Hematopoietic multipotent progenitor cell treated with erythropoietin and hydrocortisone succinate and interleukin-3 and kit ligand, for 4 days (in vitro differentiated cells): ENCODE measurements at places on chromosomes 7 and 10.

DNA sequence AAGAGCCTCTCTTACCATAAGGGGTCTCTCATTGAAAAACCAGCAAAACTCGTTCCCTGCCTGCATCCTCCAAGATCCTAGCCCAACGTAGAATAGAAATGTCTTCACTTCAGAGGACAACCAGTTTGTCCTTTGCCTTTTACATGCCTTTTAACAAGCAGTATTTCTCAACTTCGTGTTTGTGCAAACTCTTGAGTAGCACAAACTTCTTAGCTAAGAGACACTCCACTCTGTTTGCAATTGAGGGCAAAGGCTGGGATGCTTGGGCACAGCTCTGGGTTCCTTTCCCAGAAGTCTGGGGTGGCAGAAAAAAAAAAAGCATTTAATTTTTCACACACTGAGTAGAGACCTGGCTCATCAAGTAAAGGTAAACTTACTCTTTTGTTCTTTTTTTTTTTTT, 19.5 kb upstream of the KCTD7 start:
- no peak for DNase-seq

DNA sequence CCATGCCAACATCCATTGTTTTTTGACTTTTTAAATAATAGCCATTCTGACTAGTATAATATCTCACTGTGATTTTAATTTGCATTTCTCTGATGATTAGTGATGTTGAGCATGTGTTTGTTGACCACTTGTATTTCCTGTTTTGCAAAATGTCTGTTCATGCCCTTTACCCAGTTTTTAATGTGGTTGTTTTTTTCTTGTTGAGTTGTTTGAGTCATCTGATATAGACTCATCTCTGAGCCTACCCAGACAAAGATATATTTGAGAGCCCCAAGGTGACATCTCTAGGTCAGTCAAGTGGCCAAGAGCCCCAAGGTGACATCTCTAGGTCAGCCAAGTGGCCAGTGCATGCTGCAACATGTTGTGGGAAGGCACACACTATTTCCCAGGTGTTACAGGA, 224.7 kb downstream of the HECW1 start:
- DNase-seq: no peak

- peak; percentile 10 for DNase-seq
These were observed 84.5 kb upstream of the CSTF2T start for GRCh38 chr10:51783941-51784340.

- no peak for DNase-seq
These were observed 88.1 kb upstream of the PDCD4 start for GRCh38 chr10:110783509-110784107.

DNA sequence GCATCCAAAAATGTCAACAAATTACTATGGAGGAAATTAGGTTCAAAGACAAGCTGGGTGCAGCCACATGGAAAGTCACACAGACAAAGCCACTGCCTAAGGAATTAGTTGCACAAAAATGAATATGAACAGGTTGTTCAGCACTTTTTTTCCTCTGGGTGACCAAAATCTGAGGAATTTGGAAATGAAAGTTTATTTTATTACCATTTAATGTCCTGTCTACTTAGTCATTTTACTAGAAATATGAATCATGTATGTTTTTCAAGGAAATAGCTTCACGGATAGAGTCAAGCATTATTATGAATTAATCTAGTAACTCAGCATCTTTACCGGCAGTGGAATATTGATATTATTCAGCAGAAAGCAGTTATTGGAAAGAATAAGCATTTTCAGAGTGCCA, 106.3 kb downstream of the ANK3 start:
- no peak for DNase-seq

- DNase-seq: no peak
These were observed 117.1 kb downstream of the EBF3 start for GRCh38 chr10:129846991-129847391.

- no peak for DNase-seq
These were observed 27.3 kb upstream of the ITGB1 start for GRCh38 chr10:32985341-32985764.

DNA sequence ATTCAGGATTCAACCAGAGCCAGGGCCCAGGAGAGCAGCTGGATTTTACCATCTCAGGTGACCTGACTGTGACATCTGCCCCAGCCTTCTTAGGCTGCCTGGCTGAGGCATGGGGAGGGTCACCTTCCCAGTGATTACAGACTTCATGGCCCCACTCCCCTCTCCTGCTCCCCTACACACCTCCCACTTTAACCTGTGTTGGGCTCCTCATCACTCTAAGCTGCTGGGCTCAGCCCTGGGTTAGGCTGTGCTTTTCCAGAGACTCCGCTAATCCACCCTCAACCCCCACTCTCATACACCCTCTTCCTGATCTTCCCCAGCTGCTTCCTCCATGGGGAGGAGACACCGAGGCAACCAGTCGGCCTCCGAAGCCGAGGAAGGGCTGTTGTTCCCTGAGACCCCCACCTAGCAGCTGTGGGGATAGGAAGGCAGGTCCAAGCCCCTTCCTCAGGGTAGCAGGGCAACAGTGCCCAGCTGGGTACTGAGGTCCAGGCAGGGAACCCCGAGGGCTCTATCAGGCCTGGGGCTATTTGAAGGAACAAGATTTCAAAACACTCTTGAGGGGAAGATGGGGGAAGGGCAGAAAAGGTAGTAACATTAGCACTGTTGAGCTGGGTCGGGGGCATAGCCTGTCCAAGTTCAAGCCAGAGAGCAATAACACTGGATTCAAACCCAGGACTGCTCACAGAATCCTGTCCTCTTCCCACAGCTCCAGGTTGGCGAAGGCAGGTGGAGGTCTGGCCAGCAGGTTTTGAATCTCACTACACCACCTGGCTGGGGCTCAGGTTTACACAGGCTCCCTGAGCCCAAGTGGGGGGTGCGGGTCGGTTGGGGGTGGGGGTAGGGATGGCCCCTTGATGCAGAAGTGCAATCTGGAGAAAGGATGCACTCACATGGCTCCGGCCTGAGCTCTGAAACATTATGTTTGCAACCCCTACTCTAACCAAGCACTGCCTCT, 1.8 kb downstream of the IMPDH1 start:
- peak; percentile 32 for DNase-seq
